Osteocyte (in vitro differentiated cells): ENCODE measurements at places on chromosomes 2 and 18.

GRCh38 chr18:68482815-68483214, 232.1 kb downstream of the TMX3 start:
- H3K27ac ChIP-seq: no peak overlapping the region
- H3K27me3 ChIP-seq: no peaks in the 10 kb centered on the region
- H3K36me3 ChIP-seq: peaks cover 2% of the 10 kb centered on the region
- H3K4me1 ChIP-seq: peaks cover 11% of the 10 kb centered on the region
- DNase-seq: no peak
- H3K4me3 ChIP-seq: no peak overlapping the region

GRCh38 chr2:238811759-238812158, 36.1 kb upstream of the TWIST2 start:
- peaks cover 12% of the 10 kb centered on the region for H3K27me3 ChIP-seq
- H3K27ac ChIP-seq: no peak overlapping the region
- no peak overlapping the region for H3K4me3 ChIP-seq
- H3K4me1 ChIP-seq: no peaks in the 10 kb centered on the region

DNA sequence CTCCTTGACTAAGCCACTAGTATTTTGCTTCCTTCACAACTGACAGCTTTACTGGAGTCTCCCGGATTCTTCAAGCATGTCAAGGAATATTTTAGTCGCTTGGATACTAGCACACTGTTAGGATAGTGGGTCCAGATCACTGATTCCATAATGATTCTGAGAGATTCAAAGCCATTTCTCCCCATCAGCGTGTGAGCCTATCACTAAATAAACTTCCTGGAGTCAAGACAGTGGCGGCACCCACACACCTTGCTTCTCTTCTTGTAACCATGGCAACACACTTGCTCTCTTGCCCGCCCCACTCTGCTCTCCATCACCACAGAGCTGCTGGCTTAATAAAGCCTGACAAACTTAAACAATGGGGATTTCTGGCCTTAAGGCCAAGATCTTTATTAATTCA, 245.1 kb downstream of the LRRTM1 start:
- H3K4me3 ChIP-seq: no peak overlapping the region
- H3K36me3 ChIP-seq: no peaks in the 10 kb centered on the region
- no peak for DNase-seq
- H3K27me3 ChIP-seq: no peaks in the 10 kb centered on the region

GRCh38 chr2:238085899-238086298, 14.2 kb upstream of the ESPNL start:
- no peak overlapping the region for H3K4me3 ChIP-seq
- H3K27ac ChIP-seq: no peak overlapping the region
- H3K36me3 ChIP-seq: peaks cover 32% of the 10 kb centered on the region
- no peaks in the 10 kb centered on the region for H3K27me3 ChIP-seq
- no peak for DNase-seq
- H3K4me1 ChIP-seq: no peaks in the 10 kb centered on the region

DNA sequence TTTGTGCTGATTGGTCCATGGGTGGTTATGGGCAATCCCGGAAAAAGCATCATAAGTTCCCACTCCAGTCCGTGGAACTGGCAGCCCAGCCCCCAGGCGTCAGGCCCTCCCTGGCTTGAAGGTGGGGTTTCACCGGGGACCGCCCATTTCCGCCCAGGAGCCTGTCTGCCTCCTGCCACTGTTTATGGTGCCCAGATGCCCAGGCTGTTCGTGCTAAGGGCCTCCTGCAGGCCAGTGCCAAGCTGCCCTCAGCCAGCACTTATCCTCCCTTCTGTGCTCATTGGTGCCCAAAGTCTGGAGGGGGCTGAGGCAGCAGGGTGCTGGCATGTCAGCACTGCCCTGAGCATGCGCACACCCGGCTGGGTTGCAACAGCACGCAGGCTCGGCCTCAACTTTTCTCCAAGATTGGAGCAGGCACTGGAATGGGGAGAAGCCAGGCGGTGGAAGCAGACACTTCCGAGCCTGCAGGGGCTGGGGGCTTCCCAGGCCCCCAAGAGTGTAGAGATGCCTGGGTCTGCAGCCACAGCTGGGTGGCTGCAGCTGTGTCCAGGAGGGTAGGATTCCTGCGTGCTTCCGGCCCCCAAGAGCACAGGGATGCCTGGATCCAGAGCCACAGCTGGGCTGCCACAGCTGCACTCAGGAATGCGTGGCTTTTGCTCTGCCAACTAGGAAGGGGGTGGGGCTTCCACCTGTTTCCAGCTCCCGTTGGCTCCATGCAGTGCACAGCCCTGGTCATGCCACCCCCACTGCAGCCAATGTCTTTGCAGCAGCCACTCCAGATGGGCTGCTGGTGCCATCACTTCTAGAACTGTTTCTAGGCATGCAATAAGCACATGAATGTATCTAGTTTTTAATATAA, 74.0 kb downstream of the AGPS start:
- no peak overlapping the region for H3K27ac ChIP-seq
- no peaks in the 10 kb centered on the region for H3K27me3 ChIP-seq
- no peak overlapping the region for H3K4me3 ChIP-seq
- no peak for DNase-seq
- H3K4me1 ChIP-seq: peaks cover 10% of the 10 kb centered on the region

- DNase-seq: no peak
- no peak overlapping the region for H3K27ac ChIP-seq
- H3K4me1 ChIP-seq: no peaks in the 10 kb centered on the region
- no peak overlapping the region for H3K4me3 ChIP-seq
Measured at GRCh38 chr2:208182835-208183234, 7.0 kb downstream of the C2orf80 start.

- no peak for DNase-seq
- H3K4me3 ChIP-seq: no peak overlapping the region
- H3K27ac ChIP-seq: no peak overlapping the region
- H3K36me3 ChIP-seq: no peaks in the 10 kb centered on the region
- H3K27me3 ChIP-seq: no peaks in the 10 kb centered on the region
- H3K4me1 ChIP-seq: no peaks in the 10 kb centered on the region
Measured at GRCh38 chr2:181241797-181242196, 215.4 kb upstream of the ITGA4 start.
